ENCODE measurements at places on chromosomes 1 and 21. TPM values are rescaled to one million over a fixed set of nuclear protein-coding genes. Genes with fewer than 3 reads are reported as not detected.

AMPD1 gene
- not detected for total RNA-seq

BARHL2 gene
- total RNA-seq, result not detected

AIM2 gene
- 17.3 TPM for total RNA-seq

GBP7 gene
- 0.28 TPM for total RNA-seq

CACNA1E gene
- total RNA-seq, result not detected

FCRLB gene
- total RNA-seq, result 0.63 TPM

RBP7 gene
- total RNA-seq, result not detected

RGS4 gene
- total RNA-seq, result not detected

- DNase-seq, result no peak
Observed at GRCh38 chr1:70498666-70499065, 87.6 kb downstream of the CTH start.

DNA sequence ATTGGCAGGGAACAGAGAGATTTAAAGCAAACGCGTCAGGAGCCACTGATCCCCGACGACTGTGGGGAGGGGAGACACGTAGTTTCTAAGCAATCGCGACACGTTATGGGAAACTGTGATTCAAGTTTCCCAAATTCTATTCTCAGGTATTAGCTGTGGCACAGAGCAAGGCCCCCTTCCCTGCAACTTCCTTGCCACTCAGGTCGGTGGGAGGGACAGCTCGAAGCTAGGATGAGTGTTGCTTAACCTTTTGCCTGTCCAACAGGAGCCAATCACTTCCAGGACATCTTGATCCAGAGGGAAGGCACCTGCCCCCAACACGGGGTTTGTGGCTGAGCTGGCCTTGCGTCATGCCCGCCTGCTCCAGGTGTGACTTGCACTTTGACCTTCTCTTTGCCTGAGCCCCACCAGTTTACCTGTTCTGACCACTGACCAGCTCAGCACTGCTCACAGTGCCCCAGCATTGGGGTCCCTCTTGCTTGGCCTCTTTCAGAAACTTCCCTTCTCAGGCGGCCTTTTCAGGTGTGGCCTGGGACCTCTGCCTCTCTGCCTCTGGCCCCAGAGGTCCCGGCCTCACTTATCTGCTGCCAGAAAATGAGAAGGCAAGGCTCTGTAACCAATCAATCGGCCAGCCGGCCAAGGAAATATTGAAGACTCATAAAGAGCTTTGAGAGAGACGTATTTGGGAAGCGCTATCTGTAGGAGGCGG, 24.6 kb downstream of the TEX35 start:
- DNase-seq, result no peak

GRCh38 chr1:29827237-29827750, 591.0 kb downstream of the PTPRU start:
- DNase-seq, result peak; percentile 19

DNA sequence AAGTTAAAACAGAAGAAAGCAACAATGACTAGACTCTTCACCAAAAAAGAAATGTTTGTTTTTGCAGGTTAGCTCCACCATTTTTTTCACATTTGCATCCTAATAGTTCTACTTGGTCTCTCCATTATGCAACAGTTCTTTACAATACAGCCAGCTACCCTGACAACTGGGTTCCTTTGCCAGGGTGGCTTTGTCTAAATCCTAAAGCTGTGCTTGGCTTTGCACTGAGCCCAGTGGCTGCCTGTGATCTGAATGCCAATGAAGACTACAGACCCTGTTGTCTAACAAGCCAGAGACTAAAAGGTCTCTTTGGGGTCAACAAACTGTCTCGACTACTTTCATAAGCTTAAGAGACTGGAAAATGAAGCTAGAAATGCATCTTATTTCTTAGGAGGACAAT, 112.0 kb downstream of the AKT3 start:
- DNase-seq, result no peak

- no peak for DNase-seq
Observed at GRCh38 chr1:87314091-87314490, 14.6 kb upstream of the LMO4 start.

DNA sequence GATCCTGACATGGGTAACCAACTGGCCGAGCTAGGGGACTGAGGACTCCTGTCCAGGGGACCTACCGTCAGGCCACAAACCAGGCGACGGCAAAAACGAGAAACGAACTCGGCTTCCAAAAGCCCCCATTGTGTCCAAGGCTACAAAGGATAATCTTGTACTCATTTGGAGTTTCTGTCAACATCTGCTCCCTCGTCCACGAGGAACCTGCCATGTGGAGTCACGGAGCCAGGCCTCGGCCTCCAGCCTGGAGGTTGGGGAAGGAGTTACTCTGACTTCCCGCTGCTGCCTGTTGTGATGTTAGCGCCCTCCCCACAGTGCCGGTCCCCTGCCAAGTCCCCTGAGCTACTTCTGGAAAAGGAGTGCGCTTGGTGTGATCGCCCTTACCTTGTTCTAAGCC, 7.3 kb downstream of the KRTAP10-1 start:
- no peak for DNase-seq

- no peak for DNase-seq
Observed at GRCh38 chr1:110057963-110058518, 12.4 kb downstream of the ALX3 start.

- no peak for DNase-seq
Observed at GRCh38 chr1:166738873-166739272, 100.4 kb upstream of the POGK start.

GRCh38 chr1:191575746-191576145, 582.5 kb upstream of the RGS18 start:
- DNase-seq, result no peak

DNA sequence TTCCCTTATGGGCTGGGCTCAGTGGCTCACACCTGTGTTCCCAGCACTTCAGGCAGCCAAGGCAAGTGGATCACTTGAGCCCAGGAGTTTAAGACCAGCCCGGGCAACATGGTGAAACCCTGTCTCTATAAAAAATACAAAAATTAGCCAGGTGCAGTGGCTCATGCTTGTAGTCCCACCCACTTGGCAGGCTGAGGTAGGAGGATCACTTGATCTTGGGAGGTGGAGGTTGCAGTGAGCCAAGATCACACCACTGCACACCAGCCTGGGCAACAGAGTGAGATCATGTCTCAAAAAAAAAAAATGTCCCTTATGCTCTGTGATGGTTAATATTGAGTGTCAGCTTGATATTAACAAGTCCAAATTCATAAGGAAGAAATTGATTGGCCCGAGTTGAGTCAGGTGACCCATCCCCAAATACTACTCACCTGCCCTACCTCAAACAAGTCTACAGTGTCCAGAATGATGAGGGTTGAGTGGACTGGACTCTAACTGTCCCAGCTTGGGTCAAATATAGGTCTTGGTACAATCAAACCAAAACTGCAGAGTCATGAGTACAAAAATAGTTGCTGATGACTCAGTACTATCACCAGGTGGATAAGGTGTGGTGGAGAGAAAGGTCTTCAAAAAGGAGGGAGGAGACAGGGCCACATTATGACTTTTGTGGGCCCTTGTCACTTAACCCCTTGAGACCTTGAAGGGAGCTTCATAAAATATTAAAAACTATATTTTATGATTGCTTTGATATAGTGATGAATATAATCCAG, 161.0 kb downstream of the ZNF326 start:
- DNase-seq, result no peak

- DNase-seq, result no peak
Observed at GRCh38 chr1:181222972-181223505, 134.5 kb downstream of the IER5 start.
